ENCODE measurements at places on chromosomes 12 and 14. TPM values are rescaled to one million over a fixed set of nuclear protein-coding genes. Genes with fewer than 3 reads are reported as not detected.
A peak's percentile ranks its signal among the peaks of the same experiment; 100 is the strongest.

The BDKRB1 gene
- total RNA-seq = 0.56 TPM

DNA sequence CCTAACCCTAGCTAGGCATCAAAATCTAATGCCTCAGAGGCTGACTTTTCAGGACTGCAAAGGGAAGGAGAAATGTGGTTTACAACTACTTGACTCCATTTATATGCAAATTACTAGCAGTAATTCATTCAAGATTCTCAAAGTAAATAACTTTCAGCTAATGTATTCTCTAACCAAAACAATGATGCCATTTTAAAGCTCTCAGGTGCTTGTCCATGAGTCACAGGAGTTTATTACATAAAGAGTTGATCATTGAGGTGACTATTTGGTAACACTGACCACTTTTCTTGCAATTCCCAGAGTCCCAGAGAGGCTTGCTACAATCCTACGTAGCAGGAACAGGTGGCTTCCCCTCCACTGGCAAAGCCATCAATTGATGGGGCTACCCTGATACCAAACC is 109.0 kb upstream of the SLC35F4 start:
- DNase-seq = no peak

DNA sequence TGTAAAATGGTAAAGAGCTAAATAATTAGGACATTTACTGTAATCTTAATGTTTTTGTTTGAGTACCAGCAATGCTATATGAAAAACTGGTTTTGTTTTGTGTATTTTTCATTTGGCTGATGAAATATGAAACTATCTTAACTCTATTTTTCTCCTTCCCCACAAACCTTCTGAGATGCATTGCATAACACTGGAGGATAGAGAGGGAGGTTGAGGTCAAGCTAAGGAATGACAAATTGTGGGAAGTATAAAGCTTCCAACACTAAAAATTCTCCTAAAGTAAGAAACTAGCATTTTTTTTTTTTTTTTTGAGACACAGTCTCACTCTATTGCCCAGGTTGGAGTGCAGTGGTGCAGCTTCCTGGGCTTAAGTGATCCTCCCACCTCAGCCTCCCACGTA is 31.5 kb upstream of the SRP54 start:
- no peak for DNase-seq

The CD163 gene
- 252 TPM for total RNA-seq

The KERA gene
- total RNA-seq = not detected

The INSM2 gene
- not detected for total RNA-seq

DNA sequence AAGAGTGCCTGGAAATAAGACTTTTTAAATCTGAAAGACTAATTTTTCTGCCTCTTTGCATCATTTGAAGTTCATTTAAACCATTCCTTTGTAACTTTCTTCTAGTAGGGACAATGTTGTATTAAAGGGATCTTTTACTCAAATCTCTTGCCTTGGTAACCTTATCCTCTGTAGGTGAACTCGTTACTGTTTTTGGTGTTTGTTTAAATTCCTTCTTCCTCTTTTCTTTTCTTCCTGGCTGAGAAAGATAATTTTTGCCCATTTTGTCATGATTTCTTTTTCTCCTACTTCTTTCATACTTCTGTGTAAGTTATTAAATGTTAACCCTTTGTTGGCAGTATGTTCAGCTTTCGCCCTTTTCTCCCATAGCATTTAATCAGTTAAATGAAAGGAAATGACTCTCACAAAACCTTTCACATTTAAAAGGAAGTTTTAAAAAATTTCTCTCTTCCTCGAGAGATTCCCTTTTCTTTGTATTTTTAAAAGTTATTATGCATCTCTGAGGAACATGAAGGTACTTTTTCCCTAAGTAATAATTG is 10.3 kb downstream of the VEZT start:
- no peak for DNase-seq

DNA sequence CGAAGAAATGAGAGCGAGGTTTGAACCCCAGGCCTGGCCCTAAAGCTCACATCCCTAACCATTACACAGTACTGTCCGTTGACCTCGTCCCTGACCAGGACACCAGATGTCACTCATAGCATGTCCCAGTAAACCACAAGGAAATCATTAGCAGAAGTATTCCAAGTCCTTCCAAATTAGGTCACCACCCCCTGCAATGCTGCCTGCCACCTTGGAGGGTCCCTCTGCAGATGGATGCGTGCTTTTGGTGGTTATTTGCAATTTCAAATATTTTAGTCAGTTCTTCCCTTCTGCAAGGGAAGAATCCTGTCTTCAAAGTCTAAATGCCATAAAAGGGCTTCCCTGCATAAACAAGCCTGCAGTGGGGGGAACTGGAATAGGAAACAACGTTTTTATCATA is 71.3 kb downstream of the CLMN start:
- DNase-seq = no peak

- no peak for DNase-seq
These were observed 361.0 kb downstream of the DPF3 start for GRCh38 chr14:72532686-72533454.

GRCh38 chr12:47851303-47851952 is 31.7 kb upstream of the HDAC7 start:
- DNase-seq = no peak

- DNase-seq = no peak
These were observed 8.1 kb upstream of the NAA30 start for GRCh38 chr14:57382283-57382682.

The OR6C74 gene
- total RNA-seq = not detected

- no peak for DNase-seq
These were observed 16.7 kb downstream of the OR9K2 start for GRCh38 chr12:55142669-55143565.

The FAM186B gene
- not detected for total RNA-seq

- DNase-seq = no peak
These were observed 22.0 kb downstream of the SLC25A21 start for GRCh38 chr14:37150414-37150813.

DNA sequence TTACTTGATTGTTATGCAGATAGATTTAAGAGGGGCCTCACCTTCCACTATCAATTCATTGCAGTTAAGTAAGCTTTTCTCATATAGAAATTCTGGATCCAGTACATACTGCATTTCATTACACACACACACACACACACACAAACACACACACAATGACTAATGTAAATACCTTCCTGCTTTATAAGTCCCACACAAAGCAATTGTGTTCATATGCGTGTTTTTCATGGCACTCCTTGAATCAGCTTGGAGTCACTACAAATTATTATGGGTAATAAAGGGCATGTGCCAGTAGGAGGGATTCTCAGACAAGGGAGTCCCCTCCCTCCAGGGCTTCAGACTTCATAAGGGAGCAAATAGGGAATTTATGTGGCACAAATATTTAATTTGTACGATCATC is 4.5 kb downstream of the MIPOL1 start:
- no peak for DNase-seq

- no peak for DNase-seq
These were observed 86.3 kb downstream of the VCPKMT start for GRCh38 chr14:50030036-50030435.

The IL22 gene
- not detected for total RNA-seq

- peak; percentile 93 for DNase-seq
These were observed at the start of gene KCNJ8 for GRCh38 chr12:21774358-21775132. Gene KCNJ8, minus strand, starts transcription at chr12:21774706. Its CDS starts 1,090 bp downstream, at chr12:21773616.

The DIO3 gene
- total RNA-seq = 6.1 TPM

GRCh38 chr14:104450811-104451401 is 128.7 kb upstream of the C14orf180 start:
- DNase-seq = no peak

GRCh38 chr12:103530307-103531066 is 34.7 kb upstream of the C12orf42 start:
- DNase-seq = no peak

The COX8C gene
- total RNA-seq = 0.52 TPM

DNA sequence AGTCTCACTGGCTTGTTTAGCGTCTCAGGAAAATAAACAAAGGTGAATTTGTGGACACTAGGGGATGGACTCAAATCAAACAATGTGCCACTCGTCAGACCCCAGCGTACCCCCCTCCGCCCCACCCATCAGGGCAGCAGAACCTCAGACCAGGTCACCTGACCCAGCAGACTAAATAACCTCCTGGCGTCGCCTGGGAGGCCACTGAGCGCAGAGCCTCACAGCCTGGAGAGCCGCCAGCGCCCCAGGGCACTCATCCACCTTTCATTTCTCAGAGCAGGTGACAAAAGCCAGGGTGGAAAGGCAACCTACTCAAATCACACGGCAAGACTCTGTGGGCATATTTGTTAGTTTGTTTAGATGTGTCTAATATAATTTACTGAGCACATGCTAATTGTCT is 100.9 kb downstream of the DICER1 start:
- DNase-seq = no peak

- no peak for DNase-seq
These were observed 183.7 kb downstream of the BMP4 start for GRCh38 chr14:53772936-53773335.

DNA sequence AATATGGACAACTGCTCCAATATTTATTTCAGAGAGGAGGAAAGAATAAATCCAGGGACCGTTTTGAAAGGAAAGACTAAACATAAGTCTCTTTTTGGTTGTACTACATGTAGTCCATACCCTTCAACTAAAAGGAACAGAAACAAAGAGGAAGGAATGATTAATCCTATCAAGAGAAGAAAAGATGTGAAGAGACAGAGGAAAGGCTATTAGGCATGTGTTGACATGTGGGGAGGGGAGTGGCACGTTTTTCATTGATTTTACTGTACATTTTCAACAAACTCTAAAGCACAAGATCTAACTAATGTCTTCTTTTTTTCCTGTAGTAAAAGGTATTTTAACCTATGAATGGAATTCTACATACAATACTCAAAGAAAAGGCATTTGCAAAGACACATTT is 85.6 kb downstream of the NAV3 start:
- no peak for DNase-seq

GRCh38 chr14:95310635-95311380 is 8.9 kb downstream of the CLMN start:
- peak; percentile 66 for DNase-seq

The FOXN3 gene
- 142 TPM for total RNA-seq

- DNase-seq = peak; percentile 26
These were observed 20.0 kb upstream of the BCL7A start for GRCh38 chr12:122001466-122002209.

The OLR1 gene
- total RNA-seq = 0.71 TPM

DNA sequence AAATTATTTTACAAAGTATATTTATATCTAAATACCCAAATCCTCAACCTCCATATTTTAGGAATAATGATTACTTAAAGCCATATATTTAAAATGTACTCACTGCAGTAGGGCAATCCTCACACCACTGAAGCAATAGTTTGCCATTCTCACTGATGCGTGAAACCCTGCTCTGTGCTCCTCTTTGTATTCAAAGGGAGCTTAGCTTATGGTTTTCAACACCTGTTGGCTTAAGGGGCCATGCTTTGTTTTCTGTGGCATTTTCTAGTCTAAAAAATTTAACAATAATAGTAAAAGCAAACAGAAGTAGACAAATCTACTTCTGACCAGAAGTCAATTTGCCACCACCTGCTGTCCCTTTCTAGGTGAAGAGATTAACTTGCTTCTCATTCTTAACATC is 294.6 kb downstream of the FLRT2 start:
- DNase-seq = no peak

DNA sequence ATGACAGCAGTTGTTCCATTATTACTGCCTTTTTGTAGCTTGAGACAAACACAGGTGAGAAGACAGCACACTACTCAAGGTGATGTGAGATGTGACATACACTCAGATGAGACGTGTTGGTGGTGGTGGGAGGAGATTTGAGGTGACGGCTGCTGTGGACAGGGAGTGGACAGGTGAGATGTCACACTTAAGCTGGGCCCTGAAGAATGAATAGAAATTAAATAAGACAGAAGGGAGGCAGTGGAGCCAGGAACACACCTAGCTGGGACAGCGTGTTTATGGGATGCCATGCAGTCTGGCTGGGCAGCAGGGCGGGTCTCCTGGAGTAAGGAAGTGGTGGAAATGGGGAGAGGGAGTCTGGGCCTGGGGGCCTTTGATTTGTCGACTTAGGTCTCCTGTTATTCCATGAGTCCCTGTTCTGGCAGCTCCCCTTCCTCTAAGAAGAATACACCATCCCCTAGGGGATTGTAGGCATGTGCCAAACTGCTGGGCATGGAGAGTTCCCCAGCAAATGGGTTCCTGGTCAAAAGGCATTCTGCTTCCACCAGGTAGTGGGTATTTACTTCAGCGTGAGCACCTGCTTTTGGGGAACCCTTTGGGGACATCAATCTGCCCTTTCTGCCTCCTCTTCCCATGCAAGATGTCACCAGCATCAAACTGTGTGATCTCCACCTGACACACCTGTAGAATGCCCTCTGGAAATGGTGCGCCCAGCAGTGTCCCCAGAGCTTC is 71.2 kb upstream of the ESRRB start:
- DNase-seq = no peak

The PMEL gene
- 5.0 TPM for total RNA-seq

The BCL2L14 gene
- not detected for total RNA-seq
